ENCODE measurements at places on chromosomes 3 and 15. TPM values are rescaled to one million over a fixed set of nuclear protein-coding genes. Genes with fewer than 3 reads are reported as not detected.

DNA sequence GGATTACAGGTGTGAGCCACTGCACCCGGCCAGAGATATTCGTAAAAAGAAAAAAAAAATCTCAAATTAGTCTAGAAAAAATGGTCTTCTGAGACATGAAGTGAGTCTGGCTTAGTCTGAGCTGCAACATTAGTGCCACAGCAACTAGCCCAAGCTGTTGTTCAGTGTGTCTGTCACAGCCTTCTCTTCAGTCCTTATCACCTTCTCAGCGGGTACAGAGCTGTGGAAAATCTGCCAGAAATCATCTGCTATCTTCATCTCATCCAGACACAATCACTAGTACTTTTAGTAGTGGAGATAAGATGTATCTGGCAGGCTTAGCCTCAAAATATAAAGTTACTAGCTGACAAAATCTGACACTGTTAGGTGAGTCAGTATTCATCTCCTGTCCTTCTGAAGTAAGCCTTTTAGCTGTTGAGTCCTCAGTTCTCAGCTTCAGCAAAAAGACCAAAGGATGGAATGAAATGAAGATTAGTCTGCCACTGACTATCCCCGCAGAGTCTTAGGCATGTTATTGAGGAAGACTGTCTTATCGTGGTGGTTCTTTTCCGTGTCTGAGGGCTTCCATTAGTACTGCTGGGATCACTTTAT lies 120.5 kb upstream of the CGNL1 start:
- no peak for DNase-seq

GRCh38 chr3:194860725-194861124 lies 175.0 kb downstream of the FAM43A start:
- DNase-seq = no peak

DNA sequence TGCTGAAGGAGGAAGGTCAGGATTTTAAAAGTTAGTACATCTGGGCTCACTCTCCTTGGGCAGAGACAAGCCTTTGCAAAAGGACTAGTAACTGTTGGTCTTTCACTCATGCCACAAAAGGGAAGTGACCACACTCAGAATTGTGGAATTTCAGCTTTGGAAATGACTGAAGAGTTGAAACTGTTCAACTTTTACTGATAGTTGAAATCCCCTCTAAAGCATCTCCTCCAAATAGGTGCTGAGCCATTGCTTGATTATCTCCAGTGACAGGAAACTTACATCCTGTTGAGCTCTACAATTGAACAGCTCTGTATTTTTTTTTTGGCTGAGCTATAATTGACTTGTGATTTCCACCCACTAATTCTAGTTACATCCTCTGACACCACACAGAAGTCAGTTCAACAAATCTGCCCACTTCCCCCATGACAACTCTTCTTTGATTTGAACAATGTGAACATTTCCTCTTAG lies 254.8 kb upstream of the TPRG1 start:
- DNase-seq = no peak

DNA sequence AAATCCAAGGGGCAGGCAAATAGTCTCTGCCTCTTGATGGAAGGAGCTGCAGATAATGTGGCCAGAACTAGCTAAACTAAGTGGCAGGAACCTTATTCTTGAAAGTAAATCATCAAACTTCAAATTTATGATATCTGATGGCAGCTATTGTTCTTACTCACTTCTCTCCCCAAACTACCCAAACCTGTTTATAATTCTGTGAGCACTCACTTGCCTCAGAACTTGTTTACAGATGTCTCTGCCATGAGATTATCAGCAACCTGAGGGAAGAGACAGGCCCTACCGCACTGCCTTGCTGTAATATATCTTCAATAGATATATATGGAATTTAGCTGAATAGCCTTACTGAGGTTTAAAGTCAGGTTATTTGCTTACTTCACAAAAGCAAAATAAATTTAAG lies 2.2 kb upstream of the B3GALNT1 start:
- DNase-seq = no peak

- DNase-seq = no peak
Observed at GRCh38 chr3:73657186-73657585, 32.4 kb upstream of the PDZRN3 start.

GRCh38 chr3:178397202-178397601 lies 139.0 kb upstream of the KCNMB2 start:
- no peak for DNase-seq

GRCh38 chr3:82558081-82558480 lies 796.6 kb upstream of the GBE1 start:
- DNase-seq = no peak

- DNase-seq = no peak
Observed at GRCh38 chr3:116299646-116300081, 145.6 kb downstream of the LSAMP start.

GRCh38 chr3:99706410-99706809 lies 68.0 kb downstream of the COL8A1 start:
- DNase-seq = no peak

DNA sequence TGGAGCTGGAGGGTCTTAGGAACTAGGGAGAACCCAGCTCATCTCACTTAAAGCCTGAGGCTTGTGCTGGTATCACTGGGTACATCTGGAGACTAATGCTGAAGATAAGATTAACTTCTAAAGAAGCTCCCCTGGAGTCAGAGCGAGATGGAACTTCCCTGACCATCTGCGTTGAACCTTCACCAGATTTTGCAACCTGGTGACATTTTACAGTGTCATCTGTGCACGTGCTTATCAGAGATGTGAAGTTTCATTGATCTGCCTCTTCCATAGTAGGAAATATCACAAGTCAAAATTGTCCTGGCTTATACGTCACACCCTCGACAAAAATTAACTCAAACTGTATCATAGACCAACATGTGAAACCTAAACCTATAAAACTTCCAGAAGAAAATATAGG lies 395.5 kb downstream of the SHQ1 start:
- DNase-seq = no peak

DNA sequence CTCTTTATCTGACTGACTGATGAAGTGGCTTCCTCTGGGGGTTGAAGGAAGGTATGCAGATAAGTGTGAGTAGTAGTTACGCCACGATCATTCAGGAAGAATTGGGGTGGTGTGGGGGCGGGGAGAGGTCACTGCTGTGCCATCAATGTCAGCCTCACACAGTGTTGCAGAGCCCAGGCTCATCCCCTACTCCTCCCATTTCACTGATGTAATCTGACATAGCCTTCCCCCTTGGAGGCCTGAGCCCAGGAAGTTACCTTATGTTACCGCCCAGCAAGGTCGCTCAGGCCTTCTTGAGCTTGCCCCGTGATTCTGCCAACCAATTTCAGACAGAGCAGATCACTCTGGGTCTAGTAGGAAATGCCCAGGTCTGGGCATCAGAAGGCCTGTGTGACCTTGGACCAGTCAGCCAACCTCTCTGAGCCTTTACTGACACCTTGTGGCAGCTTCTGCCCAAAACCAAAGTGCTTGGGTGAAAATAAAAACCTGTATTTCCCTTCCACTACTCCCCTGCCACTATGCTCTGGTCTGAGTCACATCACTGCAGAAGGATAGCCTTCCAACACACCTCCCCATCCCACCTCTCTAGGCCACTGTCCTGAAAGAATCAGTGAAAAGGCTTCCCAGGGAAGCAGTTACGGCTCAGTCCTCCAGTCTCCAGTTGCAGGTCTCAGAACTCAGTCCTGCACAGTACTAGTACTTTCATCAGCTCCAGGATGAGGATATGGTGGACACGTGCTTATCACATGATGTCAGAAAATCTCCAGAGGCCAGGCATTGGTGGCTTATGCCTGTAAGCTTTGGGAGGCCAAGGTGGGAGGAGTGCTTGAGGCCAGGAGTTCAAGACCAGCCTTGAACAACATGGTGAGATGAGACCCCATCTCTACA lies 28.1 kb upstream of the INSYN1 start:
- DNase-seq = no peak

DNA sequence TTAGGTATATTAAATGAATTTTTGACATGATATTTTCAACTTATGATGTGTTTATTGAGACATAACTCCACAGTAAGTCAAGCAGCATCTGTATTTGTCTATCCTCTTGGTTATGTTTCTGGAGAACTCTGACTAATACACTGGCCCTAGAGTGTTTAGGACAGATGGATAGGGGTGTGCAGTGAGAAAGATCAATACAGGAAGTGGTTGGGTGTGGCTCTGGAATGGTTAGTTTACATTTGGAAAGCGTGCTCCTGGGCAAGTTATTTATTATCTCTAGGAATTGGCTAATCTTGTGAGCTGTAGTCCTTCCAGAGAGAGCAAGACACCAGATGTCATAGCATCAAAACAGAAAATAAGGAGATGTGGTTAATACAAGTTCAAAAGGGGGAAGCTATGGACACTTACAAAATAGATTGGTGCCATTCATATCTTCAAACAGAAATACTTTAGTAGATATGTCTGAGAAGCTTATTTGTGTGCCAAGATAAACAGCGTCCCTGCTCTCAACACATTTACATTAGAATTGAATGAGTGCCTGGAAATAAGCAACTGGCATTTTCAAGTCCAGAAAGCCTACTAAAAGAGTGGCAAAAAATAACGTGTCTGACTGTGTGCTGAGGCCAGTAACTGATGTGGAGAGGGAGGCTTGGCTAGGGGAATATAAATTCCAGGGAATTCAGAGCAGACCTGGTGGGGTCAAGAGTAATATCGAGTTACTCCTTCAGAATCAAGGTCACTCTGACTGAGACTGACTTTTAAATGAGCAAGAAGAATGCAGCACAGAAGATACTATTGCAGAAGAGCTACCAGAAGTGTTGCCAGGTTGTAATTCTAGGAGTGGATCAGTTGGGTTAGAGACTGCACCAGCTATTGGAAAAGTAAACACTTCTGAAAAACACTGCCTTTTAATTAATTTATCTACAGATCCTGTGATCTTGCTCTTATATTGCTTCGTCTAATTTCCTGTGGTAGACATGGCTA lies 33.4 kb upstream of the PLAAT1 start:
- no peak for DNase-seq

GRCh38 chr15:74950078-74950908 lies 6.3 kb downstream of the RPP25 start:
- DNase-seq = peak; percentile 67

Gene PRICKLE2
- total RNA-seq = 7.9 TPM

Gene ANKRD63
- total RNA-seq = not detected

Gene POPDC2
- 3.5 TPM for total RNA-seq

Gene GOLGA6L10
- total RNA-seq = 2.3 TPM

Gene MST1R
- 98.3 TPM for total RNA-seq

Gene PGBD4
- 2.0 TPM for total RNA-seq

Gene CTXND1
- total RNA-seq = not detected

Gene TAMM41
- total RNA-seq = 23.9 TPM
